GM18507 (cell line): ENCODE measurements at places on chromosomes 2 and 18.

- DNase-seq = no peak
These were observed 29.5 kb downstream of the MSGN1 start for GRCh38 chr2:17845806-17846205.

DNA sequence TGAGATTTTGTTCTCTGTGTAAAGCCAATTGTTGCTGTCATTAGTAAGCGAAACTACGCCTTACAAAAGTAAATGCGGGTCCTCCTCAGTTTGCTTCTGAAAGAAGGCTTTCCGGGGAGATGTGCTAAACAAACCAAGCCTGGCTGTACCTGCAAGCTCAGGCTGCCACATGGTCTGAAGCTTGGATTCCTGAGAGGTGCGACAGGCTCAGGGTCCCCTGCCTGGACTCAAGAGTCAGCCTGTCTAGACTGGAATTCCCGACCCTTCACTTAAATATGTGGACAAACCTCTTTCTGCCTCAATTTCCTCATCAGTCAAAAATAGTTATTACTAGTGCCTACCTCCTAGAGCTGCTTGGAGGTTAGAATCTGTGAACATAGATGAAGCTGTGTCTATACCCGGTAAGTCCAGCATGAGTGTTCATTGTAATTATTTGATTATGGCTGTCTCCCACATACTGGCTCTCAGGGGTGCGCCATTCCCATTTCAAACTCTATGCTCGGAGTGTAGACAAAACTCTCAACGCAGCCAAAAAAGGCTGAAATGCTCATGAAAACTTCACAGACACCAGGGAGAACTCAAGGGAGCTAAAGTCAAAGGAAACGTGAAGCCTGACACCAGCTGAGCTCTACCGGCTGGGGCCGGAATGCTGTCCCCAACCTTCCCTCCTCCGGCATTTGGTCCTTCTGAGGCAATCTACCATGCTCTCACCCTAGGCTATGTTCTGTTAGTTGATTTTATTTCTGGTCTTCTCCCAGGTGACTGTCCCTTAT lies 31.4 kb downstream of the SOWAHC start:
- DNase-seq = no peak

DNA sequence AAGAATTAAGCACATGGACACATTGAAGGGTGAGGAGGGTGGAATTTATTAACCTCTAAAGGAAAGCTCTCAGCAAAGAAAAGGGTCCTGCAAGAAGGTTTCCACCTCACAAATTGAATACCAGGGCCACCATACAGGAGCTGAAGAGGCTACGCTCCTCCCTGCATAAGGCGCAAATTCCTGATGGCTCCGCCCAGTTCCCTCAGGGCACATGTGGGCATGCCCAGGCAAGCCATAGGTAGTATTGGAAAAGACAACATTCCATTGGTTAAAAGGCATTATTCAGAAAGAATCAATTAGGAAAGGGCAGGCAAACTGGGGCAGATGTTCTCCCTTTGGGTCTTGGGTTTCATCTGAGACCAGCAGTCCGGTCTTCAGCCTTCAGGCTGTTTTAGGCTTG lies 161.2 kb downstream of the PTPRM start:
- DNase-seq = no peak

DNA sequence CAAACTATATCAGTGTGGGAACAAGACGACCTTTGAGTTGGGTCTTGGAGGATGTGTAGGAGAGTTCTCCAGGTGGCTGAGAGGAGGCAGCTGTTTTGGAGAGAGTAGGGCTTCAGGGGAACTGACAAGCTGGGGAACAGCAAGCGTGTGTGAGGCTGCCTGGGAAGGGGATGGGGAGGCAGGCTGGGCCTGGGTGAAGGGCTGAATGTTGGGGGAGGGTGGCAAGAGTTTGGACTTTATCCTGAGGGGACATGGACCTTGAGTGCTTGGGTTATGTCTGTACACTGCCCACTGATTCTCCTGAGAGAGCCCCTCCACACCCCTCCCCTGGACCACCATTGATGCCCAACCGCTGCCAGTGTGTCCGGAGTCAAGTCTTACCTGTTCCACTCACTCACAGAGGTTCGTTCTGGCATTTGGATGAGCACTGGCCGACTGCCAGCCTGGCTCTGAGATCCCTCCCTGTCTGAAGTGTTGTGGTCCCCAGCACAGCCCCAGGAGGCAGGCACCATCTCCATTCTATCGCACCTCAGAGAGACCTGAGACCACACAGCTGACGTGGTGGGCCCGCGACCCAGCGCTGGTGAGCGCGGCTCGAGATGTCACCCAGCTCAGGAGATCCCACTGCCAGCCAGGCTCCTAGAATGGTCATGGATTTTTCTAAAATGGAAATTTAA lies 59.5 kb downstream of the DCDC2C start:
- DNase-seq = no peak

DNA sequence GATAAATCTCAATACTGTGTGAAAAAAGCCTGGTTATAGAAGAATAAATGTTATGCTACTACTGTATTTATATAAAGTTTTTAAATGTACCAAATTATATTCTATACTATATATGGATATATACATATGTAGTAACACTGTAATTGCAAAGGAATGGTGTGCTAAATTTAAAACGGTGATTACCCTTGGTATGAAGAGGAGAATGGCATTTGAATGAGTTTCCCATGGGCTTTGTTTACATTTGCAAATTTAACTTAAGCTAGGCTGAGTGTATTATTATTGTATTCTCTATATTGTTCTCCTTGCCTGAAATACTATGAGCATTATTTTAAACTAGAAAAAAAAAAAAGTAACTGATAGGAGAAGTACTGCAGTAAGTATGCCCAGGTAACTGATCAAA lies 4.7 kb upstream of the SP3 start:
- DNase-seq = no peak

GRCh38 chr2:30072250-30072842 lies 74.5 kb upstream of the YPEL5 start:
- DNase-seq = peak; percentile 56

- no peak for DNase-seq
These were observed 273.5 kb upstream of the HS6ST1 start for GRCh38 chr2:128591861-128592822.
